ENCODE measurements at places on chromosomes 2 and 18.
A peak's percentile ranks its signal among the peaks of the same experiment; 100 is the strongest.

- no peak for DNase-seq
These were observed 1.2 kb downstream of the GPD2 start for GRCh38 chr2:156437272-156437930.

DNA sequence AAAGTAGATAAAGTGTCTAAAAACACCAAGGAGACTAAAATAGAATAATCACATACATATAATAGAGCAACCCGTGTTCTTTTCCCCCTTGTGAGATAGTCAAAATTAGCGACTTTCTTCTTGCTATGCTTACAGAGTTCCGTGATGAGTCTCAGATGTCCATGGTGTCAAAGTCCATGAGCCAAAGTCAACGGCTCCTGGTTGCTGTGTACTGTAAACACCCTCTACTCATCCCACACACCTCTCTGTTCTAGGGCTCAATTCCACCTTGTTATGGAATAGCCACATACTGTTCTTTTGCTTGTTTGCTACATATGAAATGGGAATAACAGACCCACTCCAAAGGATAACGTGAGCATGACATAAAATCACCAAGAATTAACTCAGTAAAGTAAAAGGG, 52.5 kb downstream of the GAREM1 start:
- no peak for DNase-seq

GRCh38 chr18:8741117-8741516, 35.8 kb downstream of the MTCL1 start:
- DNase-seq = no peak

GRCh38 chr2:160977854-160978253, 182.4 kb upstream of the TANK start:
- no peak for DNase-seq

DNA sequence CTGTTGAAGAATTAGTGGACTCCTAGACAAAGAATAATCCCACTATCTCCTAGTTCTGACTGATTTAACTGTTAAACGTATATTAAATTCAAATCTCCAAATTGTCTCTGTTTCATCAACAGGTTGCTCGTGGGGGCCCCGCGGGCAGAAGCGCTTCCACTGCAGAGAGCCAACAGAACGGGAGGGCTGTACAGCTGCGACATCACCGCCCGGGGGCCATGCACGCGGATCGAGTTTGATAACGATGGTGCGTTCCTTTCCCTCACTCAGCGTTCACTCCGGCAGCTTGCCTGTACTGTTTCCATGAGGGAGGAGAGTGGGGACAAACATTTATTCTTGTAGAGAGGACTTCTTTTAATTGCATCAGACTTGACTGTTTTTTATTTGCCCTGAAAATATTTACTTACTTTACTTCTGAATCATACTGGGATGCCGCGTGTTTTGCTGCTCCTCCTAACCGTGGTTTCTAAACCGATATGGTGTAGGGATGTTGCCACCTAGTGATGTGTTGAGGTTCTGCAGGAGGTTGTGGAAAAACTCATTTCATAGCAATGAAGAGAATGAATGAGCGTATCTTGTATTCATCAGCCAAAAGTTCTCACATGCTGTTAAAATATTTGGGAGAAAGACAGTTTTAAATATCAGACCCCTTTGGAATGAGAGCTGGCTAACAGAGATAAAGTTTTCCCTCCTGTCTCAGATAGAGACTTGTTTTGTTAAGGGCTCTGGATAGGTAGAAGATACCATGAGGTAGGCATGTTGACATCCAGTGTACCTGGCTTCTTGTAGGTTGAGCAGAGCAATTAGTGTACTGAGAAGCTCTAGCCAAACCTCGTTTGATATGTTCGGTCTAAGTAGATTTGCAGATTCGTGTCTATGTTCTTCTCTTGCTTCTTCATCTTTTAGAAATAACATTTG, 38.3 kb downstream of the ITGA6 start:
- peak; percentile 67 for DNase-seq

GRCh38 chr18:74826572-74826971, 228.9 kb downstream of the ZNF407 start:
- DNase-seq = no peak

- no peak for DNase-seq
These were observed 197.4 kb downstream of the HAUS1 start for GRCh38 chr18:46301571-46301970.

- no peak for DNase-seq
These were observed 52.8 kb upstream of the RAB12 start for GRCh38 chr18:8556424-8556823.

All from stimulated activated naive CD8-positive, alpha-beta T cell treated with anti-CD3 and anti-CD28 coated beads, Interleukin-15, amount 100 ng/mL, for 72 hours (primary cell).